ENCODE measurements at places on chromosomes 3 and 15.

GRCh38 chr15:67080900-67081431 lies 15.6 kb downstream of the SMAD3 start:
- peak; percentile 80 for DNase-seq

DNA sequence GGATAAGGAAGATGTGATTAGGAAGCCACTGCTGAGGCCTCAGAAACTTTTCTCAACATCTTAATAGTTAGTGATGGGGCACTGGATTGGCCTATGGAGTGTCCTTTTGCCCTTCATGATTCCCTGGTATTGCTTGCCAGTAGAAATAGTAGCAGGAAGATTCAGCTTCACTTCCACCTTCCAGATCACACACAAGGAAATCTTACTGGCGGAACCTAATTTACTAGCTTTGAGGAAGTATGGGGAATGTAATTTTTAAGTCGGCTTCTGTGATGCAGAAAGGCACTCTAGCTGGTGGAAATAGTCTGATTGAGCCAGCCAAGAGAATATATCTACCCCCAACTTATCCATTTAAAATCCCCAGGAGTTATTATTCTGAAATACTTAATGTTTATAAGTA lies 46.5 kb downstream of the LPP start:
- no peak for DNase-seq

DNA sequence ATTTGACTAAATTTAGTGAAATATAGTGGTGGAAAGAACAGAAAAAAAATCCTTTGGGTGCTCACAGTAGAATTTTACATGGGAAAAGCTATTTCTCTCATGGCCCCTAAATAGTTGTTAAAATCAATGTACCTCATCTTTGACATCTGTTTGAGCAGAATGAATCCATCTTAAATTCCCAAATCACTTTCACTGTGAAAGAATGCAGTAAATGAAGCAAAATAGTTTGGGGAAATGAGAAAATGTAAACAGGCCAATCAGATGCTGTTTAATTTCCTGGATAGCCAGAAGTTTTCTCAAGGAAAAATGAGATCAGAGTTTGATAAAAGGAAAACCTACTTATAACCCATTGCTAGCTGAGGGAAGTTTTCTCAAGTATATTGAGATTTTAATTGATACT lies 406.9 kb downstream of the ROBO2 start:
- DNase-seq = no peak

DNA sequence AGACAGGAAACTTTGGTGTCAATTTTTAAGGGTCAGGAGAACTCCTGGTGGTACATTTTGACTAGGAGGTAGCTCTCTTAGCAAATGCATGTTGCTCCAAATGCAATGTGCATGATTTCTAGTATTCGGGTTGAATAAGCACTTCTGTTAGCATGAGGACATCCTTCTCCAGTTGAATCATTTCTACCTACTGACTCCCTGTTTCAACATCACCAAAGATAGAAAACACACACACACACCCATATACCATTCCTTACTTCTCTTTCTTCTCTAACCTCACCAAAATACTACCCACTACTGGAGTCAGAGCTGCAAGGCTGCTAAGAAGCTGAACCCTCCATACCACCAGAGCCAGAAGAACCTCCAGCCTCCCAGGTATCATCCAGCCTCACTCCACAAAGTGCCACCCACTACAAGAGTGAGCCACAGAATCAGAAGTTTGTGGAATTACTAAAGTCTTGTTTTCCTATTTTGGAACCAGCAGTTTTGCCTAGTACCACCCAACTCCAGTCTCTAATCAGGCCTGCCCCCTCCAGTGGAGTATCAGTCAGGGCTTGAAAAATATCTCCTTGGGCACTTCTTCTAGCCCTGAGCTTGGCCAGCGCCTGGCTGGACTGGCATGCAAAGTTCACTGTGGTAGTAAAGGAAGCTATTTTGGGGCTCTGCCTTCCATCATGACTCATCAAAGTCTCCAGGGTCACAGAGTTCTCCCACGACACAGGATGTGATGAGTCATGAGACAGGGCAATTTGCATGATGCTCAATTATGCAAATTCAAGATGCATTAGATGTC lies 110.3 kb downstream of the CYP19A1 start:
- DNase-seq = peak; percentile 72

DNA sequence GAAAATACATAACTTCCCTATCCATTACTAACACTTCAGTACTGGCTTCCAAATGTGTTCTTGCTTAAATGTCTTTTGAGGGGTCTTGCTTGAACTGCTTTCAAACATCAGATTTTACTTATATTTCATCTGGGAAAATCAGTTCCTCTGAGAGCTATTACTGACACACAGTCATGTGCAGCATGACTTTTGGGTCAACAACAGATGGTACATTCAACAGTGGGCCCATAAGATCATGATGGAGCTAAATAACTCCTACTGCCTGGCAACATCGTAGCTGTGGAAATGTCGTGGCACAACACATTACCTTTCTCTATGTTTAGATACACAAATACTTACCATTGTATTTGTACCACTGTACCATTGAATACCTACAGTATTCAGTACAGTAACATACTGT lies 43.8 kb downstream of the WWTR1 start:
- no peak for DNase-seq

DNA sequence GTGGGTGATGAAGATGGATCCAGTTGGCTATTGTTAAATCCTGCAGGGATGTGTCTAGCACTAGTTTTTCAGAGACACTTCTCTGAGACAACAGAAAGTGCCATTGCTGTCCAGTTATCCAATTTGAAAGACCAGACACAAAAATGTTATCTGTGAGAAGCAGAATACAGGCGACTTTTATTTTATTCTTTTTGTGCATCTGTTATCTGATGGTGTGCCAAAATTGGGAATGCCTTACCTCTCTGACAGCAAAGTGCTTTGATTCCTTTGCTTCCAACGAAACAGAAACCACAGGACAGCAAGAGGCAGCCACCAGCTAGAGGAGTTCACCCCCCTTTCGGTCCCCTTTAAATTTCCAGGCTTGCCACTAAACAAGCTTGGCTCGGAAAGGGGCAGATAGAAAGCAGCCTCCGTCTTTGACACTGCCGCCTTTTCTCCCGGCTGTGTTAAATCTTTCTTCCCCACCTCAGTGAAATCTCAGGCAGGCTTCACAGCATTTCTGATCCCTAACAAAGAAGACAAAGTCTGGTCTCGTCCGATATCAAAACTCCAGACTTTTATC lies 17.7 kb upstream of the PRR20G start:
- DNase-seq = no peak

GRCh38 chr3:18483226-18483625 lies 58.1 kb upstream of the SATB1 start:
- DNase-seq = no peak

- no peak for DNase-seq
Observed at GRCh38 chr3:31370380-31370666, 162.4 kb upstream of the STT3B start.

GRCh38 chr3:180402471-180403073 lies 199.4 kb upstream of the TTC14 start:
- no peak for DNase-seq

DNA sequence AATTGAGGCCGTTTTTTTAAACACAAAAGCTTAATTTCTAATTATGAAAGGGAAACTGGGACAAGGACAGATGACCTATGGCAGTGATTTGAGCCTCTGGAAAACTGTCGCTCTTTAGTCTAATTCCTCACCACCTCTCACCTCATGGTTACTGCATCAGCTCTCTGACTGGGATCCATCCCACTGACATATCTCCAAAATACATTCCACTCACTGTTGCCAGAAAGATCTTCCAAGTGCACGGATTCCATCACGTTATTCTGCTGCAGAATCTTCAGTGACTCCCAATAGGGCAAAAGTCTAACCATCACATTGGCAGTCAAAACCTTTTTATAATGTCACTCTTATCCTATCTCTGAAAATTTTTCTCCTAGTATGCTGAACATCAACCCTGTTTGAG lies 132.3 kb upstream of the MB21D2 start:
- DNase-seq = no peak

DNA sequence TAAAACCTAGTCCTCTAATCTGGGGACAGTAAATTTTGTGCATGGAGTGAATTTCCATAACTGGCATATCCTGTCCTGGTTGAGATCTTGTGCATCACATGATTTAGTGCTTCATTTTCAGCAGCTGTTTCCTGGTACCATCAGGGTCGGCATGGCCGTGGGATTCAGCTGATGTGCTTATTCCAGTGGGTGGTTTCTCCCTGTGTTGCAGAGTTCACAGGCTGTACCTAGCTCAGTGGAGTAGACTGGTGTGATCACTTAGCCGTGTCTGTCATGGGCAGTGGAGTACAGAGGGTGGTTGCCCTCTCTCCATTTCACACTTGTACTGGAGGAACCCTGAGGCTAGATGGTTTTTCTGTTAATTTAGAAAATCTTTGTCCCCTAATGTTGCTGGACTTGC lies 228.5 kb downstream of the PTPRG start:
- no peak for DNase-seq

DNA sequence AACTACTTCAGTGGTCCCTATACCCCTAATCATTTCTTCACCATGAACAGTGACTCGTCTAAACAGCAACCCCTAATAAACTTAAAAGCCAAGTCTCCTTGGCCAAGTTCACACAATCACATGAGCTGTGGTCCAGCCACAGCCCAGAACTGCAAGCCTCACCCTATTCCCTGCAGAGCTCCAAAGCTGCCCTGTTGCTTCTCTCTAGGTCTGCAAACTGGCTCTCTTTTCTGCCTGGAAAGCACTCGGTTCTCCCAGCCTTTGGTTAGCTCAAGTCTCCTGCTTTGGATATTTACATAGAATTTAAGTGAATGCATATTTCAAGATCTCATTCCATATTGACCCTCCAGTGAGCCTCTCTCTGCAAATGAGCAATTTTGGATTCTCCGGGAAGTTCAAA lies 107.0 kb downstream of the TOP2B start:
- DNase-seq = no peak

DNA sequence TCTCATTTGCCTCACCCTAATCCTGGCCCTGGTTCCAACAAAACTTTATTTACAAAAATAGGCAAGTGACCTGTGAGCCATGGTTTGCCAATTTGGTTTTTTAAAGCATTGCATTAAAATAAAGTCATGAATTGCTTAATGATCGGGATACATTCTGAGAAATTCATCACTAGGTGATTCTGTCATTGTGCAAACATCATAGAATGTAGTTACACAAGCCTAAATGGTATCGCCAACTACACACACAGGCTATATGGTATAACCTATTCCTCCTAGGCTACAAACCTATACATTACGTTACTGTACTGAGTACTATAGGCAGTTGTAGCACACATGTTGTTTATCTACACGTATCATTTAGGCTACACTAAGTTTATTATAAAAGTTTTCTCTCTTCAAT lies 45.9 kb upstream of the SSR3 start:
- DNase-seq = no peak

DNA sequence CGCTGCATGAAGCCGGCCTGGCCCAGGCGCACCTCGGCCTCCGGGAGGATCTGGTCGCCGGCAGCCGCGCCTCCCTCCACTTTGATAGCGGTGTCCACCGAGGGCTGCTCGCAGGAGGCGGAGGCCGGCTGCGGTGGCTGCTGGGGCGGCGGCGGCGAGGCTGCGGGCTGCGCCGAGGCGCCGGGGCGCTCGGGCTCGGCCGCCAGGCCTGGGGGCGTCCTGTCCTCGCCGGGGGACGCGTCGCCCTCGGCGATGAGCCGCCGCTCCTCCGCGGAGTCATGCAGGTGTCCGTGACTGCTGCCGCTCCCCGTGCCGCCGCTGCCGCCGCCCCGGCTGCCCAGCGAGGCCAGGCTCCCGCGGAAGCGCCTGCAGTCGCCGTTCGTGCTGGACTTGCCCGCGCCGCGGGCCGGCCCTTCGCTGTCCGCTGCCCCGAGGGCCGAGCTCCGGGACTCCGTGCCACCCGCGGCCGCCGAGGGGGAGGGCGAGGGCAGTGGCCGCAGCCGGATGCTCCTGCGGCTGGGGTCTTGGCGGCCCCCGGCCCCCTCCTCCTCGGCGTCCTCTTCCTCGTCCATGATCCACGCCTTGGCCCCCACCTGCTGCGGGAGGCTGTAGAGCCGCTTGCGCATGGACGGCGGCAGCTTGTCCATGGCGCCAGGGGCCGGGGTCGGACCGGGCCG lies 996 bp downstream of the HCN4 start:
- DNase-seq = no peak

GRCh38 chr3:175668300-175668699 lies 809.2 kb downstream of the NAALADL2 start:
- no peak for DNase-seq

- no peak for DNase-seq
Observed at GRCh38 chr3:174325171-174325570, 534.0 kb upstream of the NAALADL2 start.

DNA sequence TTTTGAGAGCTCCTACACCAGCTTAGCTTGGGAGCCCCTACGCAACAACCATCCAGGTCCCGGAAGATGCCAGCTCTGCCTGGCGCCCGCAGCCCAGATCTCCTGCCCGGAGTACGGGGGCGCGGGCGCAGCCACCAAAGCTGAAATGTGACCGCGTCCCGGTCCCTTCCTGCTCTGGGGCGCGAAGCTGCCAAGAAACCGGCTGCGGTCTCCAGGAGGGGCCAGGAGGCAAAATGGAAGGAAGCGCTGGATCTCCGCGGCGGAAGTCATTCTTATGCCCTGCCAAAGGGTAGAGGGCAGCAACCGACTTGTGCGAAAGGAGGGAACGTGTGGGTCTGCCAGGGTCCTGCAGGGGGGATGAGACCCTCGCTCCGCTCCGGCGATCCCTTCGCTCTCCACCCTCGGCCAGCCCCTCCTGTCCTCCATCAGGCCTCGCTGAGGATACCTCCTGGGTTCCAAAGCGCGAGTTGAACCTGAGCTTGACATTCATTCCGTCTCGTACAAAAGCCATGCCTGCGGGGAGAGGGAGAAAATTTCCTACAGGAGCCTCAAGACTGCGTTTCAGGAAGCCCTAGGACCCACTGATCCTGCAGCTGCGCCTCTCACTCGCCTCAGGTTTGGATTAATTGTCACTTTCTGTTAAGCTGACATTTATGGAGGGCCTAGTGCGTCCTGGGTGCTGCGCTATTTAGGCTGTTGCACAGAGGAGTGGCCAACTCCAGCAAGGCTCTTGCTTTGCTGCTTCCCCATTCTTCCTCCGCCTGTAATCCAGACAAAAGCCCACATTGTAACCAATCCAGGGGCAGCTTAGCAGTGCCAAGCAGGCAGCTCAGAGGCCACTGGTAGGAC lies 98.3 kb upstream of the VGLL3 start:
- peak; percentile 27 for DNase-seq

- DNase-seq = no peak
Observed at GRCh38 chr15:80495401-80495942, 91.3 kb downstream of the ARNT2 start.

GRCh38 chr3:57605683-57606082 lies 8.5 kb upstream of the ARF4 start:
- DNase-seq = no peak

GRCh38 chr15:76195506-76196268 lies 115.6 kb downstream of the ETFA start:
- DNase-seq = no peak

DNA sequence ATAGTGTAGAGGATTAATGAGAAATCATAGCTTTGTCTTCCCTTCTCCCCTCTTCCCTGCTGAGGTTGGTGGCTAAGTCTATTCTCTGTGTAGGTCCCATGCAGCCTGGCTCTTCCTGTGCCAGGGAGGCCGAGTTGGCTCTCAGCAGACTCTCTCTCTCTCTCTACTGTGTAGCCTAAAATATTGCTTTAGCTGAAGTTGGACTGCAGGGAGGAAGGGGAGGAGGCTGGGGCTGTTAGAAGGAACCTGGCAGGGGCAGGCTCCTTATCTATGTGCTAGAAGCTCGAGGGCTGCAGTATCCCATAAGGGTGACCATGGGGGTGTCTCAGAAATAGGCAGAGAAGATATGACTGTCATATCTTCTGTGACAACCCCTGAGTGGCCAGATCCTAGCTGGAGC lies 160.8 kb downstream of the EPHB1 start:
- DNase-seq = no peak

- peak; percentile 65 for DNase-seq
Observed at GRCh38 chr15:71800835-71801745, 9.3 kb upstream of the NR2E3 start.
